ENCODE measurements at places on chromosomes 11 and 22. TPM values are rescaled to one million over a fixed set of nuclear protein-coding genes. Genes with fewer than 3 reads are reported as not detected.

The RHOG gene
- total RNA-seq, result 7.2 TPM

The UPK3A gene
- not detected for total RNA-seq

The NELL1 gene
- not detected for total RNA-seq

The TPBGL gene
- total RNA-seq, result not detected

The ARHGAP20 gene
- total RNA-seq, result 2.3 TPM

The RBM4 gene
- total RNA-seq, result 118 TPM

The DRD4 gene
- total RNA-seq, result under 0.01 TPM

The SYT12 gene
- total RNA-seq, result under 0.01 TPM

The SMCO4 gene
- total RNA-seq, result 2.7 TPM

The DCDC1 gene
- total RNA-seq, result 0.34 TPM

The TUBA8 gene
- 0.63 TPM for total RNA-seq

The TSPAN18 gene
- total RNA-seq, result not detected

The FOXRED2 gene
- 3.9 TPM for total RNA-seq

The FOSL1 gene
- 3.9 TPM for total RNA-seq

The GLYATL1 gene
- total RNA-seq, result 0.17 TPM

The CCDC34 gene
- total RNA-seq, result 4.3 TPM

The CELSR1 gene
- total RNA-seq, result 1.4 TPM

The GPHA2 gene
- not detected for total RNA-seq

The PPFIBP2 gene
- 14.8 TPM for total RNA-seq

The BTG4 gene
- total RNA-seq, result not detected

The KIF18A gene
- 5.2 TPM for total RNA-seq

The MICAL2 gene
- 30.5 TPM for total RNA-seq

The TRAPPC4 gene
- total RNA-seq, result 98.2 TPM

The LRRC56 gene
- 0.95 TPM for total RNA-seq

The RNASEH2C gene
- total RNA-seq, result 35.3 TPM

The MACROD1 gene
- 16.9 TPM for total RNA-seq

The NPTXR gene
- total RNA-seq, result 1.1 TPM

The TMPRSS4 gene
- 0.17 TPM for total RNA-seq

The AIFM3 gene
- 1.4 TPM for total RNA-seq

The TTLL1 gene
- total RNA-seq, result 17.7 TPM

The SSH3 gene
- total RNA-seq, result 19.1 TPM

The HBG2 gene
- 0.32 TPM for total RNA-seq

The LIF gene
- total RNA-seq, result 12.8 TPM

The TEX54 gene
- not detected for total RNA-seq

The OR5A1 gene
- total RNA-seq, result not detected

The ESAM gene
- 0.16 TPM for total RNA-seq

The KREMEN1 gene
- 3.9 TPM for total RNA-seq

The DDI1 gene
- total RNA-seq, result not detected

The TBX1 gene
- 0.32 TPM for total RNA-seq

The PKDREJ gene
- total RNA-seq, result 0.09 TPM

The PLAAT5 gene
- not detected for total RNA-seq

The MAPK8IP1 gene
- total RNA-seq, result 9.4 TPM

The ABCC8 gene
- not detected for total RNA-seq

The CALCA gene
- not detected for total RNA-seq

The MIOX gene
- not detected for total RNA-seq

The SH3BP1 gene
- total RNA-seq, result 16.1 TPM

The UCP3 gene
- total RNA-seq, result 0.09 TPM
